ENCODE measurements at places on chromosomes 16 and 17.

DNA sequence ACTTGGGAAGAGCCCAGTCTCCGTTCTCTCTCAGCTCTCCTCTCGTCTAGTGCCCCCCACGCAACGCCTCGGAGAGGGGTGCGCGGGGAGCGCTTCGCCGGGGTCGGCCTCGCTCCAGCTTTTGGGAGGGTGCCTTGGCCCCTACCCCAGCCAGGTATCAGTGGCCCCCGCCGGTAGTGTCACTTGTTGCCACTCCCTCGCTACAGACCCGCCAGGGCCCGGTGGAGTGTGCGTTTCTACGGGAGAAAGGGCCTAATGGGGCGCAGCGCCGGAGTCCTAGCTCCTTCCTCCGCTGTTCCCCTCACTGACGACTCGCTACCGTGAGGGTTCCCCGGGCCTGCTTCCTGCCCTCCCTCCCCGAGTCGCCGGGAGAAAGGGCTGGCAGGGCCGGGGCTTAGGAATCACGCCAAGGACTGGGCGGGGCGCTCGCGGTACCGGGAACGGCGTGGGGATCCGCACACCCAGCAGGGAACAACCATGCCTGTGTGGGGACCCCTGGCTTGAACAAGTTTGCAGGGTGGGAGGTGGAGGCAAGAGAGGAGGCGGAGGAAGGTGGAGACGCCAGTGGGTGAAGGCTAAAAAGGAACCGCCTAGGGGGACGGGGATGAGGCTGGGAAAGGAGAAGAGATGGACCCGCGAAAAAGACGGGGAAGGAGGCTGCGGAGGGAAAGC, 997 bp upstream of the CDH11 start:
- DNase-seq = no peak

DNA sequence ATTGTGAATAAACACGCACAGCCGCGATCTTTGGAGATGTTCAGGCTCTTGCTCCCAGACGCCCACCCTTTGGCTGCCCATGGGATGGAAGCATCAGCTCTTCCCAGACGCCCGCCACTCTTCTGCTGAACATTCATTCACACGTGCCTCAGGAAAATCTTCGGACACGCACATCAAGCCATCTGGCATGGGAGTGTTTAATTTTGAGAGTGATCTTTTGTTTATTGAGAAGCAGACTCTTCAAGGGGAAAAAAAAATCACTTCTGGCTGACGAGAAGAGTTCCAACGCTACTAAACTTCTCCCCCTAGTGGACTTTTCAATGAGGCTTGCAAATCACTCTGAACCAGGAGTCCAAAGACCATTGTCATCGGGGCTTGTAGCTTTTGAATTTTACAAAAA, 62.0 kb upstream of the NUDT7 start:
- DNase-seq = peak; percentile 13

DNA sequence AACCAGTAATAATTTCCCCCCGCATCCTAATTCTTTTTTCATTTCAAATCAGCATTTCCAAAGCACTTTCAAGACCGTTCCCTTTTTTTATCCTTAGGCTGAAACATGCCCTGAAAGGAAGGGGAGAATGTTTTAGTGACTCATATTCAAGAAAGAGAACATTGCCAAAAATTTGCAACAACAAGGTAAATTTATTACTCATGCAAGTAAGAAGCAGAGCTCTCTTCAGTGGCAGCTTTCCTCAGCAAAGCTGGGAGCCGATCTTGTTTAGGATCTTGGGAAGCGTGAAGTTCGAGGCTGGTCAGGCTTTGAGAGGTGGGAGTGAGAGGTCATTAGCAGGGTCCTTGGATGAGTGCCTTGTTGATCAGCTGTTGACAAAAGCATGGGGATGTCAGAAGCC, 129.5 kb downstream of the PRKCA start:
- DNase-seq = no peak

DNA sequence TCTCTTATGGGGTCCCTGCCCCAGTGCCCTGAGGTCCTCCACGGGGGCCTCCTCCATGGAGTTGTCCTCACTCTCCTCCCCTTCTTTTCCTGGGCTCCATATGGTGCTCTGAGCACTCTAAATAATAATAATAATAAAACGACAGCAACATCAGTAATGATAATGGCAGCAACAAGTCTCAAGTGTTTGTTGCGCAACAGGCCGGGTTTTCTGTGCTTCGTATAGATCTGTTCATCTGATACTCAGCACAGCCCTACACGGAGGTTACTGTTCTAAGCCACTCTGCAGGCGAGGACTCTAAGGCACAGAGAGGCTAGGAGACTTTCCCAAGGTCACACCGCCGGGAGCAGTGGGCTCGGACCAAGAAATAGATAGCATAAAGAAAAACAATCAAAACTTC, 13.7 kb downstream of the CIBAR2 start:
- no peak for DNase-seq

- DNase-seq = no peak
These were observed 4.6 kb downstream of the COL1A1 start for GRCh38 chr17:50196826-50197225.

- peak; percentile 68 for DNase-seq
These were observed at the start of gene TK2 for GRCh38 chr16:66549284-66550131. TSS of gene TK2 (minus strand) at chr16:66550122. CDS start at chr16:66550061, 61 bp downstream.

All from activated CD4-positive, alpha-beta T cell treated with anti-CD3 and anti-CD28 coated beads, Interleukin-2, amount 50 U/mL, for 16 hours (primary cell).